ENCODE measurements at places on chromosomes 16 and 17. TPM values are rescaled to one million over a fixed set of nuclear protein-coding genes. Genes with fewer than 3 reads are reported as not detected.
A peak's percentile ranks its signal among the peaks of the same experiment; 100 is the strongest.

GRCh38 chr17:80063830-80064585 lies 27.6 kb downstream of the CCDC40 start:
- DNase-seq, result no peak
- H3K36me3 ChIP-seq, result no peaks in the 10 kb centered on the region
- no peak overlapping the region for H3K27ac ChIP-seq
- no peak overlapping the region for H3K4me3 ChIP-seq

- no peak overlapping the region for H3K27ac ChIP-seq
- H3K4me3 ChIP-seq, result no peak overlapping the region
- no peak for DNase-seq
Measured at GRCh38 chr16:64648282-64648681, 473.6 kb downstream of the CDH11 start.

- peaks cover 14% of the 10 kb centered on the region for H3K4me1 ChIP-seq
- no peak for DNase-seq
- H3K27me3 ChIP-seq, result no peaks in the 10 kb centered on the region
- H3K27ac ChIP-seq, result no peak overlapping the region
- H3K4me3 ChIP-seq, result no peak overlapping the region
Measured at GRCh38 chr16:3369073-3369472, 13.4 kb downstream of the OR2C1 start.

GRCh38 chr16:49603956-49604355 lies 230.4 kb downstream of the C16orf78 start:
- H3K36me3 ChIP-seq, result no peaks in the 10 kb centered on the region
- no peak overlapping the region for H3K27ac ChIP-seq
- H3K27me3 ChIP-seq, result no peaks in the 10 kb centered on the region
- no peak for DNase-seq
- H3K4me3 ChIP-seq, result no peak overlapping the region

- H3K4me3 ChIP-seq, result no peak overlapping the region
- DNase-seq, result no peak
- H3K27me3 ChIP-seq, result peaks cover 13% of the 10 kb centered on the region
- no peak overlapping the region for H3K27ac ChIP-seq
Measured at GRCh38 chr17:5703736-5704135, 119.4 kb upstream of the NLRP1 start.

DNA sequence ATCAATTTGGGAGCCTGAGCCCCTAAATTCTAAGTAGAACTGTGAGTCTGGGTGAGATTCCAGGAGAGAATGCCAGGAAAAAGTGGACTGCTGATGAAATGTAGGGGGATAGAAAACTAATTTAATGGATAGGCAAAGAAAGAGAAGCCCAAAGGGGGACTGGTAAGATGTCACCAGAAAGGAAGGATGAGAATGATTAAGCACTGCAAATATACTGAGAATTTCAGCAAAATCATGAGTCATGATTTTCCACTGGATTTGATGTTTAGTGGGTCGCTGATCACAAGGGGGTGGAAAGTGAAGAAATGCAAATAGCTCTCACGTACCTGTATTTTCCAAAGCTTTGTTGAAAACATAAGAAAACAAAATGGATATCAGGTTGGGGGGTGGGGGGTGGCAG lies 201.8 kb downstream of the SLC39A11 start:
- H3K27ac ChIP-seq, result no peak overlapping the region
- no peak overlapping the region for H3K4me3 ChIP-seq
- no peaks in the 10 kb centered on the region for H3K4me1 ChIP-seq
- DNase-seq, result no peak

- DNase-seq, result no peak
- H3K27ac ChIP-seq, result no peak overlapping the region
- H3K4me3 ChIP-seq, result no peak overlapping the region
- no peaks in the 10 kb centered on the region for H3K36me3 ChIP-seq
- H3K27me3 ChIP-seq, result peaks cover 52% of the 10 kb centered on the region
Measured at GRCh38 chr17:57809879-57810278, 40.0 kb downstream of the MRPS23 start.

DNA sequence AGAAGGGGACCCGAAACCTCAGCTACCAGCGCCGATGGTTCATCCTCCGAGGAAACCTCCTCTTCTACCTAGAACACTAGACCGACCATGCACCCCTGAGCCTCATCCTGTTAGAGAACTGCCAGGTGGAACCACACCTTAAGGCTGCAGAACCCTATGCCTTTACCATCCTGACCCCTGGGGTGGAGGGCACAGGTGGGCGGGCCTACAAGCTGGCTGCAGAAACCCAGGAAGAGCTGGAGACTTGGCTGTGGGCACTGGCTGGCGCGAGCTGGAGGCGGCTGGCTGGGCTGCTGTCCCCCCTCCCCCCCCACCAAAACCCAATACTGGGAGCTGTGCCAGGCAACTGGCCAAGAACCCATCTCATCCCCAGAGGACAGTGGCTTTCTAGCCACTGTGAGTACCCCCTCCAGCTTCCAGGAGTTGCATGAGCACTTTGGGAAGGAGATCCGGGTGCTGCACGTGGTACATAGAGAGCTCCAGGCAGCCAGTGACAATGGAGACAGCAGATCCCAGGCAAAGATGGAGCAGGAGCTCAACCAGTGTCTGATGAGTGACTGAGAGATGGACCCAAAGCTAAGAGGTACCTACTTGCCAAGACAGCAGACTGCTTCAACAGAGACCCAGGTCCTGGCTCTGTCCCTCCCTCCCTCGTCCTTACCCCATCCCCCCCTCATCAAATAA lies 1.4 kb upstream of the CD2BP2 start:
- peak overlapping the region; percentile 91 for H3K4me3 ChIP-seq
- H3K36me3 ChIP-seq, result peaks cover 44% of the 10 kb centered on the region
- H3K27ac ChIP-seq, result peak overlapping the region; percentile 92

The TEX19 gene
- 0.10 TPM for total RNA-seq

The SPSB3 gene
- total RNA-seq, result 38.0 TPM

The CLEC3A gene
- not detected for total RNA-seq

The CBFA2T3 gene
- total RNA-seq, result not detected

DNA sequence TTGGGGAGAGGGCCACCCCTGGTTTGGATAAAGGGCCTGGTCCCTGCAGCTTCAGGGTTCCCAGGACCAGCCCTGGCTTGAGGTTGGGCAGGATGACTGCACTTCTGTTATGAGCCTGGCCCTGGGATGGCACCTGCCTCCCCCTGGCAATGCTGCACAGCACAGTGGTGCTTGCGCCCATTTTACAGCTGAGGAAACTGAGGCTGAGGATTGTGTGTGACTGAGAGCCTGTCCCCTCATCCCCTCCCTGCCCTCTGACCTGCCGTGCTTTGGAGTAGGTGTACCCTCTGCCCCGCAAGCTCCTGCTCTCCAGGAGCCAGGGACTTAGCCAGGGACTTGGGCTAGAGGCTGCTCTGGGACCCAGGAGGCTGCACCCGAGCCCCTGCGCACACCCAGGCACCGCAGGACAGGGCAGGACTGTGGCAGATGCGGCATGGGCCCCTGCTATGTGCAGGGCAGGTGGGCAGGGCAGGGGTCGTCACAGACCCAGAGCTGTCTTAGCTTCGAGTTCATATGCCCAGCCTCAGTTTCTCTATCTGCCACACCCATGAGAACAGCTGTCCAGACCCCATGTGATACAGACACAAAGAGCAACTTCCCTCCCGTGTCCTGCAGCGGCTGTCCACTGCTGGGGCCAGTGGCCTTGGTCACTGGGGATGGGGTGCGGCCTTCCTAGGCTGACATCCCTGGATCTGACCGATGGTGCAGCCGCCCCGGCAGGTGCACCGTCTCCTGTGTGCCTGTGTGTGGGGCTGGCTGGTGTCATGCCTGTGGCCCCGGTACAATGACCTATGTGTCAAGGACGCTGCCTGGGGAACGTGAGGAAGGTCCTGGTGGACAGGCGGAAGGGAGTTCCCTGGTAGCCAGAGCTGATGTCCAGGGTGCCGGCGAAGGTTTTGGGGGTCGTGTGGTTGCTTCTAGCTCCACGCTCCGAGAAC lies 36.6 kb downstream of the BAHCC1 start:
- no peak overlapping the region for H3K27ac ChIP-seq
- no peak for DNase-seq
- no peaks in the 10 kb centered on the region for H3K36me3 ChIP-seq
- no peaks in the 10 kb centered on the region for H3K4me1 ChIP-seq
- H3K4me3 ChIP-seq, result no peak overlapping the region

DNA sequence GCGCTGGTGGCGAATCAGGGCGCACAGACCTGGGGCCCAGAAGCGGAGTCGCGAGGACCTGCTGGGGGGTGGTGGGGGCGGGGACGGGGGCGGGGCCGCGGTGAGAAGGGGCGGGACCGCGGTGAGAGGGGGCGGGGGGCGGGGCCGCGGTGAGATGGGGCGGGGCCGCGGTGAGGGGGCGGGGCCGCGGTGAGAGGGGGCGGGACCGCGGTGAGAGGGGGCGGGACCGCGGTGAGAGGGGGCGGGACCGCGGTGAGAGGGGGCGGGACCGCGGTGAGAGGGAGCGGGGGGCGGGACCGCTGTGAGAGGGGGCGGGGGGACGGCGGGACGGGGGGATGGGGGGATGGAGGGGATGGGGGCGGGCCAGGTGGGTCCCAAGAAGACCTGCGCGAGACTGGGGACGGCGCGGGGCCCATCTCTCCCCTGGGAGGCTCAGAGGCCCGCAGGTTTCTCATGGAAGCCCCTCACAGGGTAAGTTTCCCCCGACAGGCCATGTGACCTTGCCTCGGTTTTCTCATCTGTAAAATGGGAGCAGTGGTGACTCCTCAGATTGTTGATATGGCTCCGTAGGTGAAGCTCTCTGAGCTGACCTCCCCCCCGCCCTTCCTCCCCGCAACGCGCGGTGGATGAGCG lies 28.6 kb upstream of the DBNDD1 start:
- no peaks in the 10 kb centered on the region for H3K36me3 ChIP-seq
- H3K27ac ChIP-seq, result peak overlapping the region; percentile 13
- no peak overlapping the region for H3K4me3 ChIP-seq
- DNase-seq, result no peak

The SLC38A8 gene
- total RNA-seq, result not detected

GRCh38 chr17:47789611-47790561 lies 31.7 kb downstream of the OSBPL7 start:
- peaks cover 60% of the 10 kb centered on the region for H3K27me3 ChIP-seq
- no peaks in the 10 kb centered on the region for H3K36me3 ChIP-seq
- DNase-seq, result peak; percentile 49
- H3K27ac ChIP-seq, result no peak overlapping the region
- peak overlapping the region; percentile 23 for H3K4me3 ChIP-seq
- peaks cover 9% of the 10 kb centered on the region for H3K4me1 ChIP-seq

Measured in activated CD4-positive, alpha-beta T cell treated with anti-CD3 and anti-CD28 coated beads, Interleukin-2, amount 10 ng/mL, durations not matched to agents 7 days and 5 days (primary cell).